Activated CD4-positive, alpha-beta memory T cell treated with anti-CD3 and anti-CD28 coated beads for 36 hours (primary cell): ENCODE measurements at places on chromosomes 1 and 21. TPM values are rescaled to one million over a fixed set of nuclear protein-coding genes. Genes with fewer than 3 reads are reported as not detected.
A peak's percentile ranks its signal among the peaks of the same experiment; 100 is the strongest.

Gene KCNK1
- 5.0 TPM for total RNA-seq

DNA sequence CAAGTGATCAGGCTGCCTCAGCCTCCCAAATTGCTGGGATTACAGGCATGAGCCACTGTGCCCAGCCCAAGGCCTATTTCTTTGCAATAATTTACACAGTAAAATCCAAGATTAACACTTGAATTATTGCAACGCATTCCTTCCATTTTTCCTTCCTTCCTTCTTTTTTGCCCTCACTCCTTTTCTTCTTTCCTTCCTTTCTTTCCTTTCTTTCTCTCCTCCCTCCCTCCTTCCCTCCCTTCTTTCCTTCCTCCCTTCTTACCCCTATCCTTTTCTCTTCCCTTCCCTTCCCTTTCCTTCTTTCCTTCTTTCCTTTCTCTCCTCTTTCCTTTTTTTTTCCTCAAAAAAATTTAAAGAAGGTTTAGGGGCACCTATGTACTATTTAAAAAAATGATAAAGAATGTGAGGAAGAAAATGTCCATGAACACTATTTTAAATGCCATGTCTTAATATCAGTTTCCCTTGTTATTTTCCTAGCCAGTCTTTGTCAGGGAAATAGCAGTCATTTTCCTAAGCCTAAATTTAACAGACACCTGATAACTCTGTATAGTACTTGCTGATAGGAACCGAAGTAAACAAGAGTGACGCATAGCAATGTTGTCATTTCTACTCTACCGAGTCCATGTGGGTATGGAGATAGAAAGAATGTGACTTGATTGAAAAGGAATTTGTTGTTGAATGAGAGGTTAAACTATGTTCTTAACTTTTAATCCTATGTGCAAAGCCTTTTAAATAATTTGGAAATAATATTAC, 79.8 kb upstream of the HMCN1 start:
- no peak overlapping the region for H3K4me3 ChIP-seq
- H3K27me3 ChIP-seq = no peaks in the 10 kb centered on the region
- no peak overlapping the region for H3K27ac ChIP-seq
- DNase-seq = no peak
- no peaks in the 10 kb centered on the region for H3K36me3 ChIP-seq

GRCh38 chr1:163443863-163444262, 122.1 kb downstream of the NUF2 start:
- no peaks in the 10 kb centered on the region for H3K4me1 ChIP-seq
- no peak for DNase-seq
- H3K36me3 ChIP-seq = no peaks in the 10 kb centered on the region
- no peak overlapping the region for H3K4me3 ChIP-seq
- peaks cover 7% of the 10 kb centered on the region for H3K27me3 ChIP-seq

- DNase-seq = no peak
- H3K4me3 ChIP-seq = no peak overlapping the region
- H3K36me3 ChIP-seq = no peaks in the 10 kb centered on the region
- H3K4me1 ChIP-seq = no peaks in the 10 kb centered on the region
Measured at GRCh38 chr1:73593364-73593763, 604.6 kb downstream of the LRRIQ3 start.

DNA sequence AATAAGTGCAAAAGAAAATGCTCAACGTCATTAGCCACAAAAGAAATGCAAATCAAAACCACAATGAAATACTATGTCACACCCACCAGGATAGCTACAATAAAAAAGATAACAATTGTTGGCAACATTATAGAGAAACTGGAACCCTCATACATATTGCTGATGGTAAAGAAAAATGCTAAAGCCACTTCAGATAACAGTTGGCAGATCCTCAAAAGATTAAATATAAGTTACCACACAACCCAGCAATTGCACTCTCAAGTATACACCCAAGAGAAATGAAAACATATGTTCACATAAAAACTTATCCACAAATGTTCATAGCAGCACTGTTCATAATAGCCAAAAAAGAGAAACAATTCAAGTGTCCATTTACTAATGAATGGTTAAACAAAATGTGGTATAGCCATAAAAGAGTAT, 20.7 kb downstream of the TRIM33 start:
- no peak overlapping the region for H3K4me3 ChIP-seq
- no peak overlapping the region for H3K27ac ChIP-seq
- no peak for DNase-seq
- H3K27me3 ChIP-seq = no peaks in the 10 kb centered on the region

GRCh38 chr1:6950001-6950765, 164.9 kb downstream of the CAMTA1 start:
- no peaks in the 10 kb centered on the region for H3K36me3 ChIP-seq
- no peaks in the 10 kb centered on the region for H3K4me1 ChIP-seq
- no peaks in the 10 kb centered on the region for H3K27me3 ChIP-seq
- DNase-seq = no peak
- no peak overlapping the region for H3K4me3 ChIP-seq

DNA sequence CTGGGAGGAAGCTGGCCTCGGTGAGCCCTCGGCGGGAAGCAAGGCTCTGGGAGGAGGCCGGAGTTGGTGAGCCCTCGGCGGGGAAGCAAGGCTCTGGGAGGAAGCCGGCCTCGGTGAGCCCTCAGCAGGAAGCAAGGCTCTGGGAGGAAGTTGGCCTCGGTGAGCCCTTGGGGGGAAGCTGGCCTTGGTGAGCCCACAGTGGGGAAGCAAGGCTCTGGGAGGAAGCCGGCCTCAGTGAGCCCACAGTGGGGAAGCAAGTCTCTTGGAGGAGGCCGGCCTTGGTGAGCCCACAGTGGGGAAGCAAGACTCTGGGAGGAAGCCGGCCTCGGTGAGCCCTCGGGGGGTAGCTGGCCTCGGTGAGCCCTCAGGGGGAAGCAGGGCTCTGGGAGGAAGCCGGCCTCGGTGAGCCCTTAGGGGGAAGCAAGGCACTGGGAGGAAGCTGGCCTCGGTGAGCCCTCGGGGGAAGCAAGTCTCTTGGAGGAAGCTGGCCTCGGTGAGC, 36.0 kb downstream of the KRTAP10-1 start:
- H3K4me3 ChIP-seq = no peak overlapping the region
- no peak overlapping the region for H3K27ac ChIP-seq

DNA sequence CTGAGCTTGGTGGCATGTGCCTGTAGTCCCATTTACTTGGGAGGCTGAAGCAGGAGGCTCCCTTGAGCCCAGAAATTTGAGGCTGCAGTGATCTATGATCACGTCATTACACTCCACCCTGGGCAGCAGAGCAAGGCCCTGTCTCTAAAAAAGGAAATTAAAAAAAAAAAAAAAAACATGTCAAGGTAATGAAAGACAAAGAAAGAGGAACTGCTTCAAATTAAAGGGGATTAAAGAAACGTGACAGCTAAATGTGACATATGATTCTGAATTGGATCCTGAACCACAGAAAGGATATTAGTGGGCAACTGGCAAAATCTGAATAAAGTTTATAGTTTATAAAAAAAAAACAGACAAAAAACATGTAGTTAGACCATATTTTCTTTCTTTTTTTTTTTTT, 3.8 kb upstream of the C2CD4D start:
- H3K27ac ChIP-seq = no peak overlapping the region
- H3K27me3 ChIP-seq = no peaks in the 10 kb centered on the region
- H3K4me1 ChIP-seq = peaks cover 43% of the 10 kb centered on the region
- H3K36me3 ChIP-seq = peaks cover 44% of the 10 kb centered on the region

DNA sequence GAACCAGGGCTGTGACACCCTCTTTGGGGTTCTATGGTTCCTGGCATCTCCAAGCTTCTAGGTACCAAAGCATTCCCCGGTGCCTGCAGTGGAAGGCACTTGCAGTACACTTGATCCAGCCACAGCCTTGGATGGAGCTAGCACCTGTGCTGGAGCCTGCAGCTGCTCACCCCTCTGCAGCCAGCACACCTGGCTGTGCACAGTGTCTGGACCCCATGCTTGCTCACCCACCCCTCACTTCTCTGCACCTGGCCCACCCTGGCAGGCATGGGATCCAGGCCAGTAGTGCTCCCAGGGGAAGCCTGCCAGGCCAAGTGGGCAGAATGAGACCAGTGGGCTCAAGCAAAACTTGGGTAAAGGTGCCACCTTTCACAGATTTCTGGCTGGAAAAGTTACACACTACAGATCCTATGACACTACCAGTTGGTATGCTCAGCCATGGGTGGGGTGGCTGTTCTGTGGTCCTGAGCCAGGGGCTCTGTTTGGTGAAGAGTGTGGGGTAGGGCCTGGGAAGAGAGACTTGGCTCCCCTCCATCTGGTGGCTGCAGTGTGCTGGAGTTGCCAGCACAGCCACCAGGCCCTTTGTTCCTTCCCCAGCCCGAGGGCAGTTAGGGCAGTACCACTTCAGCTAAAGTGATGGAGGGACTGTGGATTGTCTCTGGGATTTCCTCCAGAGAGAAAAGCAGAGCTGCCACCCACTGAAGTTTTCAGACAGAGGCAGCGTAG, 157.8 kb upstream of the LRRC7 start:
- no peaks in the 10 kb centered on the region for H3K27me3 ChIP-seq
- H3K36me3 ChIP-seq = no peaks in the 10 kb centered on the region
- no peak for DNase-seq
- H3K4me1 ChIP-seq = no peaks in the 10 kb centered on the region

- no peak overlapping the region for H3K4me3 ChIP-seq
- H3K27me3 ChIP-seq = no peaks in the 10 kb centered on the region
- no peaks in the 10 kb centered on the region for H3K36me3 ChIP-seq
- peak; percentile 60 for DNase-seq
- H3K27ac ChIP-seq = peak overlapping the region; percentile 58
- H3K4me1 ChIP-seq = peaks cover 17% of the 10 kb centered on the region
Measured at GRCh38 chr21:45482899-45483821, 59.1 kb downstream of the SLC19A1 start.

DNA sequence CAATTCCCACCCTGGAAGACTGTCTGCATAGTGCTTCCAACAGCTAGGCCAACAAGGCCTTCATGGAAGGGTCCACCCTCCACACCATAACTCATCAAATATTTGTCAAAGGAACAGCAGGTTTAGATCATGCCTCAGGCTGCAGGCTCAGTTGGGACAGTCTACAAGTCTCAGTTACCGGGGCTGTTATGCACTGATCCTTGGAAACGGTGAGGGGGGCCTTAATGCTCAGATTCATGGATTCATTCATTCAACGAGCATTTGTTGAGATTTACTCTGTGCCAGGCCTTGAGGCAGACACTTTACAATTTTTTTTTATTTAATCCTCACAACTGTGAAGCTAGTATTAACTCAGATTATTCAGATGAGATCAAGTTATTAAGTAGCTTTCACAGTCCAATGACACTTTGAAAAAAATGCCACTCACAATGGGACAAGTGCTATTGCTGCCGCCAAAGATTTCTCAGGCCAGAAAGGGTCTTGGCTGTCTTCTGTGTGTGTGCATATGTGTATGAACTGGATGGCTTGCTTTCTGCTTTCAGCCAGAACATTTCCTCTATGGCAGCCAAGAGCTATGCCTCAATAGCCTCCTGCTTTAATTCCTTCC, 8.9 kb upstream of the C1orf216 start:
- DNase-seq = no peak
- H3K36me3 ChIP-seq = peaks cover 2% of the 10 kb centered on the region
- H3K27ac ChIP-seq = no peak overlapping the region
- H3K4me1 ChIP-seq = no peaks in the 10 kb centered on the region
- no peaks in the 10 kb centered on the region for H3K27me3 ChIP-seq

- no peak within 1 kb of the TSS for H3K4me3 ChIP-seq
- H3K36me3 ChIP-seq = no peaks in the 10 kb centered on the region
- no peak for DNase-seq
- H3K4me1 ChIP-seq = peaks cover 2% of the 10 kb centered on the region
- H3K27me3 ChIP-seq = peaks cover 11% of the 10 kb centered on the region
- H3K27ac ChIP-seq = no peak within 1 kb of the TSS
Measured at GRCh38 chr1:99645699-99646531, at the start of gene PALMD. Gene PALMD (plus strand): TSS chr1:99646113. CDS start chr1:99646318, 205 bp downstream.

GRCh38 chr1:85762804-85763203, 54.6 kb upstream of the ZNHIT6 start:
- H3K4me1 ChIP-seq = no peaks in the 10 kb centered on the region
- DNase-seq = no peak
- H3K27me3 ChIP-seq = no peaks in the 10 kb centered on the region
- H3K4me3 ChIP-seq = no peak overlapping the region
- H3K27ac ChIP-seq = no peak overlapping the region

GRCh38 chr1:218347336-218347722, 2.2 kb downstream of the TGFB2 start:
- no peak for DNase-seq
- H3K4me3 ChIP-seq = no peak overlapping the region
- H3K4me1 ChIP-seq = peaks cover 36% of the 10 kb centered on the region
- peaks cover 33% of the 10 kb centered on the region for H3K27me3 ChIP-seq
- H3K36me3 ChIP-seq = no peaks in the 10 kb centered on the region

DNA sequence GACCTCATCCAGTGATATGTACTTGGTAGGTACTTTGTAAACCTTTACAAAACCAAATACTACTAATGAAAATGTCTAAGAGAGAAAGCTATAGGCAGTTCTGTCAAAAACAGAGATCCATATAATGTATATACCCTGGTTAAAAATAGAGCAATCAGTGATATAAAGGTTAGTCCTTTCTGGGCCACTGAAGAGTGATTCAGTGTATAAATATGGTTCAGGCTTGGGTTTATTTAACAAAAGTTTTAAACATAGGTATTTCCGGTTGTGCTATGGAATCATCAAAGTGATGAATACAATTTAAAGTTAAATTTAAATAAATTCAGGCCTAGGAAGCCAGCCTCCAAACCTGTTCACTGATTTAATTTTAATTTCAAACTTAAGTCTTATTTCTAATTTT, 108.4 kb upstream of the DMRTA2 start:
- DNase-seq = no peak
- H3K4me3 ChIP-seq = no peak overlapping the region

GRCh38 chr1:112110031-112110430, 120.6 kb upstream of the KCND3 start:
- H3K36me3 ChIP-seq = no peaks in the 10 kb centered on the region
- no peak overlapping the region for H3K4me3 ChIP-seq
- DNase-seq = no peak
- H3K27ac ChIP-seq = no peak overlapping the region
- peaks cover 10% of the 10 kb centered on the region for H3K27me3 ChIP-seq

GRCh38 chr1:31507676-31508530, 68.4 kb upstream of the TINAGL1 start:
- DNase-seq = no peak
- H3K4me3 ChIP-seq = no peak overlapping the region
- H3K27ac ChIP-seq = no peak overlapping the region
- H3K4me1 ChIP-seq = peaks cover 12% of the 10 kb centered on the region
- H3K27me3 ChIP-seq = peaks cover 9% of the 10 kb centered on the region

- peak overlapping the region; percentile 7 for H3K4me3 ChIP-seq
- DNase-seq = peak; percentile 81
- peaks cover 46% of the 10 kb centered on the region for H3K4me1 ChIP-seq
- no peaks in the 10 kb centered on the region for H3K27me3 ChIP-seq
- peaks cover 24% of the 10 kb centered on the region for H3K36me3 ChIP-seq
- peak overlapping the region; percentile 77 for H3K27ac ChIP-seq
Measured at GRCh38 chr1:52423771-52424170, 19.4 kb downstream of the PRPF38A start.

DNA sequence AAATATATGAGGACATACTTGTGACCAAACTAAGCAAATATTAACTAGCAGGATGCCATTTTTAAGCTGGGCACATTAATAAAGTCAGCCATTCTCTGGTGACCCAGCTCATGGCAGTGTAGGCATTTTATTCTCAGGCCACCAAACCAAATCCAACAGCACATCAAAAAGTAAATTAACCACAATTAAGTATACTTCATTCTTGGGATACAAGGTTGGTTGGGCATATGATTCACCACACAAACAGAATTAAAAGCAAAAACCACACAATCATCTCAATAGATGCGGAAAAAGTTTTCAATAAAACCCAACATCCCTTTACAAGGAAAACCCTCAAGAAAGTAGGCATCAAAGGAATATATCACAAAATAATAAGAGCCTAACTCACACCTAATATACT, 101.3 kb downstream of the FAF1 start:
- H3K4me1 ChIP-seq = peaks cover 19% of the 10 kb centered on the region
- DNase-seq = no peak
- H3K27me3 ChIP-seq = no peaks in the 10 kb centered on the region
- peaks cover 24% of the 10 kb centered on the region for H3K36me3 ChIP-seq
- H3K27ac ChIP-seq = no peak overlapping the region
- H3K4me3 ChIP-seq = no peak overlapping the region
